ENCODE measurements at places on chromosomes 7 and 10.

DNA sequence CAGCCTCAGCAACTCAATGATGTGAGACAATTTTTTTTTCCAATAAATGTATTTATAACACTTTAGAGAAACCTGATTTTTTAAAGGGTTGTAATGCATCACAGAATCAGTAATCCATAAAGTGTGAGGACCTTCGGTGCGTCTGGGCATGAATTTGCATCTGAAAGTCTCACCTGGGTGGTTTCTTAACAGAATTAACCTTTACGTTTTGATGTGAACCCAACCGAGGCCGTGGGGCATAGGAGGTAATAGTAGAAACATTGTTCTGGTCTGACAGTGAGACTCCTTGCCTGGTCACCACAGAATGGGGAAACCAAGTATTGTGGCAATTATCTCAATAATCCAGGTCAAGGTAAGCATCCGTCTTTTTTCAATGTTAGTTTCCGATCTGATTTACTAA, 114.6 kb downstream of the PRKCQ start:
- no peak for DNase-seq

DNA sequence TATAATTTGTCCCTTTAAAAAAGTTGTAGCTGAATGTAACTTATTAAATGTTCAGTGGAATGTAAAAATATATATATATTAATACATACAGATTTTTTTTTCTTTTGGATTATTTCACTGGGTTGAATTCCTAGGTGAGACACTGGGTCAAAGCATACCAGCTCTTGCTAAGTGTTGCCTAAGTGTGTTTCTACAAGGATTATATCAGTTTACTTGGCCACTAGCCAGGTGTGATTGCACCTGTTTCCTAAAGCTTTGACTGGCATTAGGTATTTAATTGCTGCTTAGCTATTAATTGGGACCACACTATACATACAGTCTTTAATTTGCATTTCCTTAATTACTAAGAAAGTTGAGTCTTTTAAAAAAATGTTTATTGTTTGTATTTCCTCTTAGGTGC, 5.5 kb upstream of the ELOVL3 start:
- no peak for DNase-seq

GRCh38 chr10:3764626-3765112, 20.3 kb downstream of the KLF6 start:
- no peak for DNase-seq

DNA sequence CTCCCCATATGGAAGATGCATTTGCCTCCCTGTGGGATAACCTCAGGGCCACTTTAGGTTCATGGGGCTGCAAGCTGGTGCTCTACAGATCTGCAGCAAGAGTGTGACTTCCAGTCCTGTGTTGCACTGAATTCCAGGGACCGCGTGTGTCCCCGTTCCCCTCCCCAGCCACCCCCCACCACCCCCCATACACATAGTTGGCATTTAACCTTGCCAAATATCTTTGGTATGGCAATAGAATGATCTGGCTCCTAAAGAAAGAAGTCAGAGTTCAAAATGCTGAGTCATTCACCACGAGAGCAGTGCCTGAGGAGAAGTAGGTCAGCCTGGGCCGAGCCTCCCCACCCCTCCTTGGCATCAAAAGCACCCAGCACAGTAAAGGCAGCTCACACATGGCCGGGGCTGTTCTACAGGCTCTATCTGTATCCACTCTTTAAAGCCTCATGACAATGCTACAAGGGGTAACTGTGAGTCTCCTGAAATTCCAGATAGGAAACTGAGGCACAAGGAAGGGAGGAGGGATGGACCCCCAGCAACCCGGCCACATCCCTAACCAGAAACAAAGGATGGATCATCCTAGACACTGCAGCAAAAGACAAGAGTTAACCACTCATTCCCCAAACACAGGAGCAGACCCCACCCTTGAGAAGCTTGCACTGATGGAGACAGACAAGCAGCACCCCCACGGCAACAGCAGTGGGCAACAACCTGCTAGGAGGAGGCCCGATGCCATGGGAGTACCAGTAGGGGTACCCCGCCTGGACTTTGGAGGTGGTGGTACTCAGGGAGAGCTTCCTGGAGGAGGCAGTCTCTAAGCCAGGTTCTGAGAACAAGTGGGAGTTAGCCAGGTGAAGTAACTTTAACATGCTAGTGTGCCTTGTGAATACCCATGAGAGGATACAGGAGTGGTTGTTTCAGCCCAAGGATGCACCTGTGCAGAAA, 70.3 kb upstream of the NANOS1 start:
- no peak for DNase-seq

GRCh38 chr10:57145548-57145947, 784.5 kb upstream of the ZWINT start:
- no peak for DNase-seq

GRCh38 chr10:27252267-27253000, 11.8 kb upstream of the ACBD5 start:
- DNase-seq, result no peak
